Endothelial cell of coronary artery (primary cell): ENCODE measurements at places on chromosomes 5 and 9. TPM values are rescaled to one million over a fixed set of nuclear protein-coding genes. Genes with fewer than 3 reads are reported as not detected.

Gene CDH9
- total RNA-seq: not detected in 2 replicates

Gene ZBED3
- total RNA-seq: 0.90 and 1.3 TPM in 2 replicates

Gene DOCK8
- 0.36 and 0.56 TPM in 2 replicates for total RNA-seq

Gene TSTD2
- total RNA-seq: 13.8 and 18.4 TPM in 2 replicates

Gene LCN2
- total RNA-seq: 0.18 TPM in 1 of 2 replicates, not detected in the other

Gene KIAA0825
- total RNA-seq: 1.0 and 1.9 TPM in 2 replicates

Gene SLC6A19
- not detected in 2 replicates for total RNA-seq

Gene IL13
- total RNA-seq: not detected in 2 replicates

Gene INSYN2B
- total RNA-seq: 5.3 and 10.8 TPM in 2 replicates

Gene GLRA1
- total RNA-seq: not detected in 2 replicates

Gene EQTN
- not detected in 2 replicates for total RNA-seq

Gene ANKRD18B
- 0.94 and 2.7 TPM in 2 replicates for total RNA-seq

Gene DELE1
- total RNA-seq: 36.2 and 48.3 TPM in 2 replicates

Gene LIFR
- 25.8 and 36.9 TPM in 2 replicates for total RNA-seq

Gene KIF20A
- total RNA-seq: 24.5 and 60.4 TPM in 2 replicates

Gene DNAJC18
- total RNA-seq: 5.3 and 9.4 TPM in 2 replicates
